Natural killer cell treated with Interleukin-12 subunit alpha and Interleukin-12 subunit beta and Interleukin-15 and Interleukin-18, amount 100 ng/mL, for 72 hours (primary cell): ENCODE measurements at places on chromosomes 1 and 21. TPM values are rescaled to one million over a fixed set of nuclear protein-coding genes. Genes with fewer than 3 reads are reported as not detected.

GRCh38 chr1:85573322-85573721, 7.2 kb upstream of the CCN1 start:
- no peak for DNase-seq

GRCh38 chr1:244405856-244406255, 45.9 kb downstream of the ADSS2 start:
- DNase-seq, result no peak

- no peak for DNase-seq
Observed at GRCh38 chr1:246147524-246148461, 359.3 kb downstream of the SMYD3 start.

DNA sequence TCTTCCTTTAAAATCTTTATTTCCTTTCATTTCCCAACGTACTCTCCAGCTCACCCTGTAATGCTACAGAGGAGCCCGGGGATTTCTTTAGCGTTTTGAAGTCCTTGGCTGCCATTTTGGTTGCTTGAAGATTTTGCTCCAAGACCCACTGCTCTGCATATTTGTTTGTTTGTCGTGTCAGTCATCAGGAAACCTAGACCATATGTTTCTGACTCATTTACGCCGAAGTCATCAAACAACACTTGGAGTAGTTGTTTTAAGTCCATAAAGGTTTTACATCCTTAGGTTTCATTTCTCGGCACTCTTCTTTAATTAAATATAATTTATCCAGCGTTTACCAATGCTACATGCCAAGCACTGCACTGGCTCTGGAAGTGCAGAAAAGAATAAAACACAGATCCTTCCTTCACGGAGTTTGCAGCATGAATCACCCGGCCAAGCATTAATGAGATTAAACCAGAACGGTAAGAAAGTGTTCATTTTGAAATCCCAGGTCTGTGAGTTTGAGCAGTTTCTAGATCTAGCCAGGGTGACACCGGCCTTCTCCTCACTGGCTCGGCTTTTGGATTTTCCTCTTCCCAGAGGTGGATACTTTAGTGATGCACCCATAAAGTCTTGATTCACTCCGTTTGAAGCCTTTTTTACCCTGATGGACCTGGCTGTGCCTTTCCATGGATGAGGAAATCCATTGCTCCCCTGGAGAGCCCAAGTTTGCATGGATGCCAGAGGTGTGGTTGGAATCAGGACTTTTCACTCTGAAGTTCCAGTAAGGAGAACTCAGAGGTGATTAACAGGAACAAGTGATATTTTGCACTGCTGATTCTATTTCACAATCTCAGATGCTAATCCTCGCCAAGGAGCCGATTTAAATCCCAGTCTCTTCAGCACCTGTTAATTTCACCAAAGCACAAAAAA, 109.3 kb downstream of the KAZN start:
- DNase-seq, result no peak

- no peak for DNase-seq
Observed at GRCh38 chr21:32256251-32256650, 22.6 kb downstream of the MIS18A start.

DNA sequence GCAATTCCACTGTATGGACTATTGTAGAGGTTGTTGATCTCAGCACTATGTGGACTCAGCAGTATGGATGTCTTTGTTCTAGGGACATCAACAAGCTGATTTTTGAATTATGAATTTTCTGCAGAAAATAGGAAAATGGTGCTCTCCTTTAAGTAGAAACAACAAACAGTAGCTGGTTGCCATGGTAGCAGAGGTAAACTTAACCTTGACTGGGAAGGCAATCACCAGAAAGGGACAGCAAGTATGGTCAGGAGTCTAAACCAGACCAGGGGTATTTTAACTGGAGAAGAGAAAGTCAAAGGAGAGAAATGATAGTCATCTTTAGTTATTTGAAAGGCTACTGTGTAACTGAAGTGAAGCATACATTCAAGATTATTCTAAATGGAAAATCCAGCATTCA, 22.3 kb downstream of the WLS start:
- no peak for DNase-seq

DNA sequence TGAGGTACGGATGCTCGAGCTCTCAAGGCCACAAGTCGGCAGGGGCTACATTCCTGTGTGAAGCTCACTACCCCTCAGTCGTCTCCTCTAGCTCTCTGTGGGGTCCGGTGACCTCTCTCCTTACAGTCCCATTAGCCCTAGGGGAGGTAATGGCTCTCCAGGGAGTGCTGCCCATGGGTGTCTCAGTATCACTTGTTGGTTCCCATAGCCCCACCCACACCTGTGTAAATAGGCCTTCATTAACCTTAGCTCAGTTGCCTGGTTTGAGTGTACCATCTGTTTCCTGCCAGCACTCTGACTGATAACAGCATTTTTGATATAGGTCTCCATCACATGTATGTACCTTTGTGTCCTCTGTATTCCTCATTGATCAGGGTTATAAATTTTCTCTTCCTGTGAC, 133.2 kb upstream of the KCNJ15 start:
- no peak for DNase-seq

DNA sequence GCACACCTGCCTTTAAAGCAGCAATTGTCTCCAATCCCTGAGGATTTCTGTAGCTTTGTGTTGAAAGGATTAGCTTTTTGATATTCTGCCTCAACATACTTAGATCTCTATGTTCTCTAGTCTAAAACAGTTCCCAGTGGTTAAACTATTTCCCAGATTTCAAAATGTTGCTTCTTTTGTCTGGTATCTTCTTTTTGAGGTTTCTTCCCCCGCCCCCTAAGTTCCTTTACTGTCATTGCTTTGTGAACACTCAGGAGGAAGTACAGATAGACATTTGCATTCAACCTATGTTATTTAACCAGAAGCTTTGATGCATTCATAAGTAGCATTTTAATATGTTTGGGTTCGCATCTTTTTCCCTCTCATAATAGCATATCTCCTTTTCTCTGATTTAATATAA, 33.5 kb downstream of the CYYR1 start:
- no peak for DNase-seq

- no peak for DNase-seq
Observed at GRCh38 chr1:67675800-67676199, 9.2 kb upstream of the GADD45A start.

Gene LCE1C
- total RNA-seq, result not detected

Gene TAS1R1
- total RNA-seq, result not detected

Gene RGS16
- 33.0 TPM for total RNA-seq
